ENCODE measurements at places on chromosomes 2 and 18. TPM values are rescaled to one million over a fixed set of nuclear protein-coding genes. Genes with fewer than 3 reads are reported as not detected.

GRCh38 chr2:153268941-153269461 lies 209.6 kb downstream of the RPRM start:
- no peak for DNase-seq

DNA sequence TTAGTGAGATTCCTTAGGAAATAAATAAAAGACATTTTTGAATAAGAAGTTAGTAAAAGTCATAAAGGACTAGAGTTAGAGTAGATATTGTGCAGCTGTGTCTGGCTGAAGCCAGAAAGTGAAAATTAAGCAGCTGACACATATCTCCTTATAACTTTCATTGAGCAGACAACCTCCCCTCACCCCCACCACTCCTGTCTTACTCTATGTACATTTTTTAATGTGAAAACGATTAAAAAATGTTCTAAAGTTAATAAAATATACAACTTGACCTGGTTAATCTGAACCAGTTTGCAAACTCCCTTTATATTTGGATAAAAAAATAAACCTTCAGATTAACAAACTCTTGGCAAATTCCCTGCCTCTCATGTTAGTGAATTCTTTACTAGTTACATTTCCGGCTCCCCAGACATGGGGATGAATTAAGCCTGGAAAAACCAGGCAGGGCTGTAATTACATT lies 462.8 kb downstream of the MEIS1 start:
- no peak for DNase-seq

GRCh38 chr2:16408331-16409005 lies 257.2 kb downstream of the CYRIA start:
- no peak for DNase-seq

DNA sequence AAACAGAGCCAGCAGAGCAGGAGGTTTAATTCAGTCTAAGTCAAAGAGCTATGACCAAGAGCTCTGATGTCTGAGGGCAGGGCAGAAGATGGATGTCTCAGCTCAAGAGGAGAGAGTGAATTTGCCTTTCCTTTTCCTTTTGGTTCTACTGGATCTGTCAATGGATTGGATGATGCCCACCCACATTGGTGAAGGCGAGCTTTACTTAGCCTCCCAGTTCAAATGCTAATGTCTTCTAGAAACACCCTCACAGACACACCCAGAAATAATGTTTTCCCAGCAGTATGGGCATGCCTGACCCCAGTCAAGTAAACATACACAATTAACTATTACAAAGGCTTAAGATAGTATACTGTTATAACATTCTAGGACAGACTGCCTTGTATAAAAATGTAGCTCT lies 236.3 kb upstream of the NRXN1 start:
- DNase-seq, result no peak

- DNase-seq, result no peak
Measured at GRCh38 chr2:223230352-223230751, 178.4 kb downstream of the KCNE4 start.

- DNase-seq, result no peak
Measured at GRCh38 chr18:4870177-4870773, 326.8 kb downstream of the AKAIN1 start.

GRCh38 chr2:177147834-177148445 lies 64.7 kb upstream of the HNRNPA3 start:
- no peak for DNase-seq

GRCh38 chr2:237170020-237170419 lies 84.3 kb downstream of the COPS8 start:
- DNase-seq, result no peak

- DNase-seq, result no peak
Measured at GRCh38 chr2:140273958-140274357, 1493.8 kb upstream of the NXPH2 start.

GRCh38 chr2:211203986-211204385 lies 647.6 kb downstream of the CPS1 start:
- no peak for DNase-seq

GRCh38 chr2:190996338-190996946 lies 17.5 kb downstream of the STAT1 start:
- peak; percentile 30 for DNase-seq

DNA sequence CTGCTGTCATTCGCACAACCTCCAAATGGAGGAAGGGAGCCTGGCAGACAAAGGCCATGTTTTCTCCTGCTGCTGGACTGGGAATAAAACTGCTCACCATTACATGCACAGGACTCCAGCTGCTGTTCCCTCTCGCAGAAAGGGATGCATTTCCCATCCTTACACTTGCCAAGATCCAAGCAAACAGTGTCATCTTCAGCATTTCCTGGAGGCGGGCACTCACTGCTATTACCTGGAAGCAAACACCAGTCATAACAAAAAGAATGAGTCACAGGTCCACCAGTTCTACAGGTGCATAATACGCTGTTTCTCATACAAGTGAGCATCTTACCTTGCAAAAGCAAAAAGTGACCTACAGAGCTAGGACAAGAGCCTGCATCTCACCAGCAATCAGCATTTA lies 22.7 kb downstream of the IAH1 start:
- no peak for DNase-seq

DNA sequence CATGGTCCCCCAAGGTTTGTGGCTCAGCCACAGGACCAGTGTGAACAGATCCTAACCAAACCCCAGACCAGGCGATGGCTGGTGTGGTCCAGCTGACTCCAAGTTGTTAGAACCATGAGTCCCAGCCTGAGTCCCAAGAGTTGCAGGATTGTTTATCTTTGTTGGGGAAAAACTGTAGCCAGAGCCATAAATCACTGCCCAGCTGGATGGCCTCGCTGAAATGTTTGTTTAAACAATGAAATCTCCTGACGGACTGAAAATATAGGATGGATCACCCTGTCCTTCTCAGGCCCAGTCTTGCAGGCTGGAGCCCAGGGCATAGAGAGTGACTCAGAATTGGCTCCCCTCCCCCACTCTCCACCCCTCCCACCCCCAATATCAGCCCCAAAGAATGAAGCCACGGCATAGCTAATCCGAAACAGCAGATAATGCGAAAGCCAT lies 36.4 kb downstream of the PKDCC start:
- peak; percentile 85 for DNase-seq

- DNase-seq, result no peak
Measured at GRCh38 chr2:76281156-76281841, 570.6 kb upstream of the GCFC2 start.

GRCh38 chr2:61431345-61431744 lies 39.5 kb downstream of the USP34 start:
- DNase-seq, result no peak

GRCh38 chr2:33946193-33946592 lies 347.1 kb upstream of the FAM98A start:
- DNase-seq, result peak; percentile 10

DNA sequence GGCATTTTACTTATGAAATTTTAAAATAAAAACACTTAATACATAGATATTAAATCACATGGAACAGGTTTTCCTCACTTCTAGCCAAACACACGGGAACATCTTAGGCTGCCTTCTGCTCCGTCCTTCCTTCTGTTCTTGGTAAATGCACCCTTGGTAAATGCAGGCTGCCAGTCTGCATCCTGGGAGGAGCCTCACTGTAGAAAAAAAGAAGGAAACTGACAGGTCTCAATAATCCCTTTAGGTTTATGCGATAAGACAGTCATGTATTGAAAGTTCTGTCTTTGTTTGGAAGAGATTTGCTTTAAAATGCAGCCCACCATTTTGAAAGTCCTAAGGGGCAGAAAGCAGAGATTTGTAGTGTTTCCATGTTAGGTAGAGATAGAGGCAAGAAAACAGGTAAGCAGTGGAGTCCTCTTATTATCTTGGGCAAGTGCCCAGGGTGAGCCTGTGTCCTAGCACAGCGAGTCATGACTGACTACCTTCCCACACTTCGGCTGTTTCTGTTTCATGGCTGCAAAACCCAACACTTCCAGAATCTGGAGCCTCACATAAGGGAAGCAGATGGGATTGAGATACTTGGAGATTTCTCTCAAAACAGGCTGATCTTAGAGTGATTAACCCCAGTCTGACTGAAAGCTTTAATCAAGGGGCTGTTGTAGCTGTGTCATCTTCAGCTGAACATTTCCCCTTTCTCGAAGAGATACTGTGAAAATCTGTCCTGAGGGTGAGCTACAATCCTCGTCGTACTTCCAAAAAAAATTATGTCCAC lies 131.4 kb upstream of the MAP3K20 start:
- DNase-seq, result no peak

DNA sequence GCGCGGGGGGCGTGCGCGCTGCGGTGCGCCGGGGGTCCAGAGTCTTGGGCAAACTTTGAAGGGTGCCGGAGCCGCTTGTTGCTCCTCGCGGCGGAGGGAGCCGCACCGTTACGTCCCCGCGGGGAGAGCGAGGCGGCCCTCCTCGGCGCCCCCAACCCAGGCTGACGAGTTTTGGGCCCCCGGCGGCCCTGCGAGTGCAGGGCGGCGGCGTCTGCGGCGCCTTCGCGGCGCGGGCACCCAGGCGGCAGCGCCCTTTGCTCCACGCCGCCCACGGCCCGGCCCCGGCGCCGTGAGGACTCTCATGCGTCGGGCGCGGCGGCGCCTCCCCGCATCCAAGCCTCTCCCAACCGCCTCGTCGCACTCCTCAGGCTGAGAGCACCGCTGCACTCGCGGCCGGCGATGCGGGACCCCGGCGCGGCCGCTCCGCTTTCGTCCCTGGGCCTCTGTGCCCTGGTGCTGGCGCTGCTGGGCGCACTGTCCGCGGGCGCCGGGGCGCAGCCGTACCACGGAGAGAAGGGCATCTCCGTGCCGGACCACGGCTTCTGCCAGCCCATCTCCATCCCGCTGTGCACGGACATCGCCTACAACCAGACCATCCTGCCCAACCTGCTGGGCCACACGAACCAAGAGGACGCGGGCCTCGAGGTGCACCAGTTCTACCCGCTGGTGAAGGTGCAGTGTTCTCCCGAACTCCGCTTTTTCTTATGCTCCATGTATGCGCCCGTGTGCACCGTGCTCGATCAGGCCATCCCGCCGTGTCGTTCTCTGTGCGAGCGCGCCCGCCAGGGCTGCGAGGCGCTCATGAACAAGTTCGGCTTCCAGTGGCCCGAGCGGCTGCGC lies 814 bp downstream of the FZD7 start:
- DNase-seq, result peak; percentile 12

GATA6 gene
- total RNA-seq, result 7.5 TPM

GEN1 gene
- 8.7 TPM for total RNA-seq

POTEC gene
- total RNA-seq, result 0.10 TPM

FAM124B gene
- total RNA-seq, result 0.06 TPM

GALNT5 gene
- 0.04 TPM for total RNA-seq

MYO3B gene
- total RNA-seq, result not detected

DAPL1 gene
- not detected for total RNA-seq

GPC1 gene
- 25.7 TPM for total RNA-seq

DCDC2C gene
- total RNA-seq, result not detected
